NCI-H1092 treated with DMSO at 0.1 percent for 48 hours (cell line): ENCODE measurements at places on chromosomes 11 and 22.

GRCh38 chr11:62108017-62108750 is 15.6 kb upstream of the INCENP start:
- DNase-seq = peak; percentile 81

GRCh38 chr22:35517769-35518530 is 22.7 kb upstream of the RASD2 start:
- DNase-seq = no peak

DNA sequence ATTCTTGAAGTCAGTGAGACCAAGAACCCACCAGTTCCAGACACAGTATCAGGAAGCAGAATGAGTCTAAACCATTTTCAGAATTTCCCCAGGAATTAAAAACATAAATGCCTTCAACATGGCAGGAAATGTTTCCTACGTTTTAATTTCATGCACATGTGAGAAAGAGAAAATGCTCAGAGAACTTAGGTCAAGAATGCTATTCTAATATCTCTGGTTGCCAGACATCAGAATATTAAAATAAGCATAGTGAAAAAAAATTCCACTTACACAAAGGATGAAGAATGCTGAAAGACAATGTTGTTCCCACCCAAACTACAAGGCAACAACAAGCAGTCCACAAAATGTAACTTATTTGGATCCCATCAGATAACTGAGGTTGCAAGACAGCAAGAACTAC is 104.8 kb downstream of the RAB38 start:
- no peak for DNase-seq

GRCh38 chr11:64245401-64245796 is 1.3 kb downstream of the PPP1R14B start:
- DNase-seq = peak; percentile 56

DNA sequence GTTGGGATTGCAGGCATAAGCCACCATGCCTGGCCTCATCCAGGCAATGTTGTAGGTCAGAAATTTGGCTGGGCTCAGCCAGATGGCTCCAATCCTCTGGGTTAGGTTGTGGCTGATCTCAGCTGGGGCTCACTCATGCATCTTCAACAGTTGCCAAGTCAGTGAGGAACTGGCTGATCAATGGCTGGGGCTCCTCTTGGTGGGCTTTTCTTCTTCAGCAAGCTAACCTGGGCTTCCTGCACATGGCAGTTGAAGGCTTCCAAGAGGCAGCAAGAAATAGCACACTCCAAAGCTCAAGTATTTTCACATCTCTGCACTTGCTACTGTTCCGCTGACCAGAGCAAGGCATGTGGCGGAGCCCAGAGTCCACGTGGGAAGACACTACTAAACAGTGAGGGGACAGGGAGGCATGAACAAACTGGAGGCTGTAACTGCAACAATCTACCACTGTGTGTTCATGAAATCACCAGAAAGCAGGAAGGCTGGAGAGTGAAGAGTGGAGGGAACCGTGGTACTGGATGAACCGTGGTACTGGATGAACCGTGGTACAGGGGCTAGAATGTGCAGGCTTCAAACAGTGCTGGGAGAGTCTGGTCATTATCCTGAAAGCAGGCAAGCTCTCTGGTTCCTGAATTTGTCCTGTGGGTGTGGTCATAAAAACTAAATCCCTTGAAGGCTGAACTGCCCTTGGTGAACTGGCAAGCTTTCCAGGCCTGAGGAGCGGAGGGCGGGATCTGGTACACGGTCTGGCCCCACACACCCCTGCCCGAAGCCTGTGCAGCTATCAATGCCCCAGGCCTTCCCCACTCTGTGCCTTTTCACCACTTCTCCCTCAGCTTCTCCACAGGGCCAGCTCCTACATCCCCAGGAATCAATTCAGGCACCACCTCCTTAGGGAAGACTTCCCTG is 20.2 kb downstream of the CHST1 start:
- no peak for DNase-seq

- DNase-seq = no peak
Measured at GRCh38 chr11:68346462-68346790, 34.0 kb downstream of the LRP5 start.

DNA sequence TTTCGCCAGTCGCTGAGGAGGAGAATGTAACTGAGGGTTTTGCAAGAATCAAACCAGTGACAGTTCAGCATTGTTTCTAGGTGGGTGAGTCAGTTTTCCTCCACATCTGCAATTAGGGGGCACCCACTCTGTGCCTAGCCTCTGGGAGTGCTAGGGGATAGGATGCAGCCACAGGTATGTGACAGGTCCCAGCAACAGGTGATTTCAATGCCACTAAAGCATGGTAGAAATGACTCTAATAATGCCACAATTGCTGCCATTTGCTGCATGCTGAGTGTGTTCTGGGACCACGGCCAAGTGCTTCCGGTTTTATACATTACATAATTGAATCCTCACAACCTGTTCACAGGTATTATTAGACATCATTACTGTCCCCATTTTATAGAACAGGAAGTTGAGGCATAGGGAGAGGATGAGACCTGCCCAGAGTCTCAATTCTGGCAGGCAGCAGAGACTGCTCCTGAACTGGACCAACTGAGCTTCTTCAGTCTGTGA is 556 bp downstream of the CRYBB2 start:
- peak; percentile 17 for DNase-seq

DNA sequence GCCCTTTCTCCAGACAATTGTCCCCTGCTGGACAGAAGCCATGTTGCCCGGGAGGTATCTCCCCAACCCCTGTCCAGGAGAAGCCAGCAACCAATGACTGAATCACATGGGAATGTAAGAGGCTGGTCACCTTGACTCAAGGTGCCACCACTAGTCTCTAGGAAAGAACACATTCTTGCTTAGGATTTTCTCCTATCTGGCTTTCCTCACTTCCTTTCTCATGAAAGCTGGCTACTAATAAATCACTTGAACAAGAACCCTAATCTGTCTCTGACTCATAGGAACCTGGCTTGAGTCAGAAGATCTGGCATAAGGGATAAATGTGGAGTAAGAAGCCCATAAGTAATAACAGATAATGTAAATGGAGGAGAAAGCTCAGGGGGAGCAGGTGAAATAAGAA is 101.4 kb upstream of the C11orf87 start:
- DNase-seq = no peak

- no peak for DNase-seq
Measured at GRCh38 chr11:87263979-87264378, 226.2 kb downstream of the TMEM135 start.

DNA sequence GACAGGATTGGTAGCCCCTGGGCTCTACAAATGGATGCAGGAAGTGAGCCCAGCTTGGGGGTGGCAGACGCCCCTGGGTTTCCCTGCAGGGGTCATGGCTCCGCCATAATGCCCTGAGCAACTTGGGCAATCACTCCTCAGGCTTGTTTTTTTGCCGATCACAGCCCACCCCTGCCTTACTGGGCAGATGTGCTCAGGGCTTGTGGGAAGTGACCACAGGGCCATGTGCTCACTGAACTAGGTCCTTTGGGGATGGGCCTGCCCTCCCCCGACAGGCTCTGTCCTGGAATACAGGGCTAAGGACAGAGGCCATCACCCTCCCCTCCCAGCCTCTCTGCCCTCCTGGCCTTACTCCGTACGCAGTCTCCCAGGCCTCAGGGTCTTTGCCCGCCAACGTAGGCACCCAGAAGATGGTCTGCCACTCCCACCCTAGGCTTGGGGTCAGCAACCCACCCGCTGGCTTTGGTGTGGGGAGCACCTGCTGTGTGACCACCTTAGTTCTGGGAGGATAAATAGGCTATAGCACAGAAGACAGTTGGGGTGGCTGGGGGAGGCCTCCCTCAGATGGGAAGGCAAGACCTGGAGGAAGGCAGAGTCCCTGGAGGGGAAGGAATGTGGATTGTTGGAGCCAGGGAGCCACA is 3.8 kb downstream of the RPLP2 start:
- DNase-seq = no peak

DNA sequence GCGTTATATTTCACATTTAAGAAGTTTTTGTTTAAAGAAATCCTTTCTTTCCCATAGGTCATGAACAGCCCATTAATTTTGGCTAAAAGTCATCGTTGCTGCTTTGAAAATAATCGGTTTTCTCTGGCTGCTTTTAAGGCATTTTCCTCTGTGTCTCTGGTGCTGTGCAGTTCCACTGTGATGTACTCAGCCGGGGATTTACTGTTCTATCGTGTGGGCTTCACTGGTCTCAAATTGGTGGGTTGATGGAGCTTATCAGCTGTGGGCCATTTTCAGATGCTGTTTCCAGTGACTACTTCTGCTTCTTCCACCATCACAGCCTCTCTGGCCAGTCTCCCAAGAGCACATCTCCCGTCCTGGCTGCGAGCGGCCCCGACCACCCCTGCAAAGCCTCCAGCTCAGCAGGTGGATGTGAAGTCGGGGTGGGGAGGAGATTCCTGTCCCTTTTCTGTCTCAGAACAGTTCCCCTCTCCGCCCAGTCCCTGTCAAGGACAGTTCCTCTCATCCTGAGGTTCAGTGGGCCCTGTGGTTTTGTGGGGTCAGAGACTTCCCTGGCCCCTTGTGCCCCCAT is 20.3 kb downstream of the IFITM10 start:
- no peak for DNase-seq

DNA sequence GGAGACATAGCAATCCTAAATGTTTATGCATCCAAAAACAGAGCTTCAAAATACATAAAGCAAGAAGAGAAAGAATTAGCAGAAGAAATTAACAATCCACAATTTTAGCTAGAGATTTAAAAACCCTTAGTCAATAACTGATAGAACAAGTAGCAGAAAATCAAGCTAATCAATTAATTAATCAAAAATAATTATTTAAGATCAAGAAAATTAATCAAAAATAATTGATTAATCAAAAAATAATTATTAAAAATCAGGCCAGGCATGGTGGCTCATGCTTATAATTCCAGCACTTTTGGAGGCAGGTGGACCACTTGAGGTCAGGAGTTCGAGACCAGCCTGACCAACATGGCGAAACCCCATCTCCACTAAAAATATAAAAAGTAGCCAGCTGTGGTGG is 29.2 kb downstream of the C11orf24 start:
- DNase-seq = no peak

DNA sequence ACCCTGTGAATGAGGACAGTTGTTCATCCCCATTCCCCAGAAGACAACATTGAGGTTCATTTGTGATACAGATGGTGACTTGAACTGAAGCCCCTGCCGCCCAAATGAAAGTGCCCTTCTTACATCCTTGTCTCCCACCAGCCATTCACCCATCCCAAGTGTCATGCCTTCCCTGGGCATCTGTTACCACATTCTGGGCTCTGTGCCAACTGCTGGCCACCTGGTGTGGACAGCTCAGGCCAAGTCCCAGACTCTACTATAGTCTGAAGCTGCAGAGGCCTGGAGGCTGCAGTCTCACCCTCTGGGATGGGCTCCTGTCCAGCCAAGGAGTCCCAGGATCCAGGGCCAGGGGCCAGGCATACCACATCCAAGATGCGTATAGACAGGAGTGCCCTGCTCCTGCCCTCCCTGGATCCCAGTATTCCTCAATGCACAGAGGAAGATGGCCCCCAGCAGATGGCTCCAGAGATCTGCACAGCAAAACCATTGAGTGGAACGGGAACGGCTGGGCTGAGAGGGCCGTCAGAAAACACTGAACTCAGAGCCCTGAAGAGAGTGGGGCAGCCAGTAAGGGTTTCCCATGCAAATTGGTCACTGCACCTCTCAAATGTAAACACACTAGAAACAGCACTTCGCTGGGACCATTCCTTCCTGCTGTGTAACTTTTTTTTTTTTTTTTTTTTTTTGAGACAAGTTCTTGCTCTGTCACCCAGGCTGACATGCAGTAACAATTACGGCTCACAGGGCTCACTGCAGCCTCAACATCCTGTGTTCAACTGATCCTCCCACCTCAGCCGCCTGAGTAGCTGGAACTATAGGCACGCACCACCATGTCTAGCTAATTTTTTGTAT is 22.8 kb downstream of the ARRB1 start:
- peak; percentile 93 for DNase-seq
